ENCODE measurements at places on chromosomes 4 and X.

GRCh38 chrX:40291553-40291952, 193.8 kb upstream of the BCOR start:
- DNase-seq: no peak

GRCh38 chrX:136080766-136081165, 66.6 kb upstream of the FHL1 start:
- no peak for DNase-seq

- DNase-seq: no peak
These were observed 46.3 kb upstream of the PCDH10 start for GRCh38 chr4:133102612-133103409.

- no peak for DNase-seq
These were observed 61.1 kb downstream of the HDX start for GRCh38 chrX:84441143-84441542.

- no peak for DNase-seq
These were observed 88.7 kb upstream of the TTC29 start for GRCh38 chr4:147034372-147034771.
